ENCODE measurements at places on chromosomes 12 and 14.
A peak's percentile ranks its signal among the peaks of the same experiment; 100 is the strongest.

DNA sequence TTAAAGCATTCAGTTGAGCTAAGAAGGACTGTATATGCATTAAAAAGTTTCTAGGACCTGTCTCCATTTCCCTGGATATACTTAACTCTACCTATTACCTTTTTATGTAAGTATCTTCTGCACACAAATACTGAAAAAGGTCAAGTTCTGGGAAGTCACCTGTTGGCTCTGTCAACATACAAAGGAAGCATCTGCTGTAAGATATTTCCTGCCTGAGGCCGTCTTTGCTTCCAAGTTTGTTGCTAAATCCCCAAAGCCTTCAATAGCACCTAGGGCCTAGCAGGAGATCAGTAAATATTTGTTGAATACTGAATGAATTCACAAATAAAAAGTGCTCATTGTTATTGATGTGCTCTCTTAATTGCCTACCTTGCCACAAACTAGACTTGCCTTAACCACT is 188.4 kb downstream of the DUSP6 start:
- no peak for DNase-seq

- peak; percentile 38 for DNase-seq
Observed at GRCh38 chr12:9364224-9365176, 156.3 kb upstream of the PZP start.

DNA sequence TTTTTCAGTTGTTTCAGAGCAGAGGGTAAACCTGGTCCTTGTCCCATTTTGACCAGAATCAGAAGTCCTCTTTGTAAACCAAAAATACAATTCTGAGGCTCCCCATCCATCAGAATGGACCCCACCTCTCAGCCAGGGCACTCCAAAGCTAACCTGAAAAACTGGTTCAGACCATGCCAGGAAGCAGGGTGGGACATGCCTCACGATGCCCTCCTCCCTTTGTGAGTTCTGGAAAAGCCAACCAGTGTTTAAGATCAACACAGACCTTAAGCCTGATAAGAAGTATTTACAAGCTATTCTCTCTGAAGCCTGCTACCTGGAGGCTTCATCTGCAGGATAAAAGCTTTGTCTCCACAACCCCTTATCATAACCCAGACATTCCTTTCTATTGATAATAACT is 35.4 kb downstream of the TNFAIP2 start:
- DNase-seq: no peak

- no peak for DNase-seq
Observed at GRCh38 chr12:118319627-118320026, 53.1 kb downstream of the TAOK3 start.

DNA sequence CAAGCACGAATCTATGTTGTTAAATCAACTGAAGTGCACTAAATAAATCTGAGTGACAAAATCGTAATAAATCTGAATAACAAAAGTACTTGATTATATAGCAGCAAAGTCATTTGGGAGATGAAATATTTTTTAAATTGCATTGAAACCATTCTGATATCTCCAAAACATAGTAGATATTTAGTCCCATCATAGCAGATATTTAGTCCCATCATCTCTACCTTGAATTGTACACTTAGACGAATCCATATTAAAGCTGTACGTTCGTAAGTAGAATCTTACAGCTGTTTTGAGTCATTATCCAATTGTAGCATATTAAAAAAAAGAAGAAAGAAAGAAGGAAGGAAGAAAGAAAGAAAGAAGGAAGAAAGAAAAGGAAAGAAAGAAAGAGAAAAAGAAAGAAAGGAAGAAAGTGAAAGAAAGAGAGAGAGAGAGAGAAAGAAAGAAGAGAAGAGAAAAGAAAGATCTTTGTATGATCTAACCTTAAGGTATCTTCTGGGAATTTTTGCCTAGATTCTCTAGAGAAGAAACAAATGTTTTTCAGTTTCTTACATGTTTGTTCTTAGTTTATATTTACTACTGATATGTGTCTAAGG is 2.6 kb downstream of the DCN start:
- DNase-seq: no peak

- no peak for DNase-seq
Observed at GRCh38 chr12:131759176-131759575, 48.3 kb downstream of the SFSWAP start.

DNA sequence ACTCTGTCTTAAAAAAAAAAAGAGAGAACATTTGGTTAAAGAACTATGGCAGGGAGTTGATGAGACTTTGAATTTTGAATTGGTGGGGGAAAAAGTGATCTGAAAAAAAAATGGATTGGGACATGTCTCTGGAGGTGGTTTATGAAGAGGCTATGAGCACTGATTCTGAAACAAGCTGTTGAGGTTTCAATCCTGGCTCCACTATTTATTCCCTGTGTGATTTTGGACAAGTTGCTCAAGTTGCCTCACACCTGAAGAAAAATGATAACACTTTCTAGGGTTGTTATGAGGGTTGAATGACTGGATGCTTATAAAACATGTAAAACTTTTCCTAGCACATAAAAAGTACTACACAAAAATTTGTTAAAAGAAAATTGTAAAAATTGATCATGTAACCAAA is 1.8 kb upstream of the ANO6 start:
- no peak for DNase-seq

DNA sequence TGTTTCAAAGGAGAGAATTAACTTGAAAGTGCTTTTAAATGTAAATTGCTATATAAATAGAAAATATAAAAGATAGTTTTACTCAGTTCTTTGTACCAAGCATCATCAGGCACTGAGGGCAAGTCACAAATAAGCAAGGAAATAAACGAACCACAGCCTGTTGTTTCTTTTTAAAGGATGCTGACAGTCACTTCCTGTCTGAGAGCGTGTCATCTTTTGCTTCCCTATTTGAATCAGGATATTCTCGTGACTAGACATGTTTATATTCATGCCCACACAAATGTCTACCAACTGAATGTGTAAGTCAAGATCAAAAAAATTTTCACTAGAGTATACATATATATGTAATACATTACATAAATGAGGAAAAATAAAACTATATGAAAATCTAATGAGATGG is 31.4 kb upstream of the SLC2A13 start:
- DNase-seq: no peak

DNA sequence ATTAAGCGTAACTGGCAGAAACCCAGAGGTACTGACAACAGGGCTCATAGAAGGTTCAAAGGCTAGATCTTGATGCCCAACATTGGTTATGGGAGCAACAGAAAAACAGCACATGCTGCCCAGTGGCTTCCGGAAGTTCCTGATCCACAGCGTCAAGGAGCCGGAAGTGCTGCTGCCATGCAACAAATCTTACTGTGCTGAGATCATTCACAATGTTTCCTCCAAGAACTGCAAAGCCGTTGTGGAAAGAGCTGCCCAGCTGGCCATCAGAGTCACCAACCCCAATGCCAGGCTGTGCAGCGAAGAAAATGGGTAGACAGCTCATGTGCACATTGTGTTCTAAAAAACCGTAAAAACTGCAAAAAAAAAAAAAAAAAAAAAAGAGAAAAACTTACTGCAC is 192.3 kb downstream of the MON2 start:
- DNase-seq: no peak

DNA sequence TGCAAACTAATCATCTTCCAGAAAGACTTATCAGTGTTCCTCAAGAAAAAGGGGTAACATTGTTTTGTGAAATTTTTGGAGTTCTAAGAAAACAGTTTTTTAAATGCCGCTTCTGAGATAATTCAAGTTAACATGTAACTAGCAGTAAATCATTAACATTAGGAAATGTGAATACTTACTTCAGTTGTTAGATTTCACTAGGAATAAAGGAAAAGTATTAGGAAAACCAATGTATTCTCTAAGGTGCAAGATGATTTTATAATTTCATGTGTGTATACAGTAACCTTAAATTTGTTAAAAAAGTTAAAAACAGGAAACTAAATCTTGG is 36.8 kb downstream of the PAPOLA start:
- DNase-seq: no peak

DNA sequence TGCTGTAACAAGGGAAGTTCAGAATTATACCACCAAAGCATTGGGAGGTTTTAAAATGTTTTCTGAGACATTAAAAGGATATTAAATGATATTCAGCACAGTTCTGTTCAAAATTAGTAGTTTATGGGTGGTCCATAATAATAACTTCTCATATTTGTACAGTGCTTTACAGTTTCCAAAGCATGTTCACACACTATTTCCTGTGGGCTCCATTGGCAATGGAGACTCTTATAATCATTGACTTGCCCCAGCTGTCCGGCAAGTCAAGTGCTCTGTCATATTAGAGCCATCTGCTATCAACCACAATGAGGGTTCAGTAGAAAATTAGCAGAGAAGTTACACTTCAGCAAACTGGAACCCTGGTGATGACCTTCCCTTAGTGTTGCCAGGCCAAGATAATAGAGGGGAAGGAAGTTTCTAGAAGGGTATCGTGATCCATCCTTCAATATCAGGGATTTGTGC is 526.6 kb upstream of the CCDC196 start:
- no peak for DNase-seq

- DNase-seq: no peak
Observed at GRCh38 chr12:65764325-65764724, 60.0 kb upstream of the HMGA2 start.

- DNase-seq: no peak
Observed at GRCh38 chr14:52363041-52363704, 49.1 kb downstream of the PTGER2 start.

DNA sequence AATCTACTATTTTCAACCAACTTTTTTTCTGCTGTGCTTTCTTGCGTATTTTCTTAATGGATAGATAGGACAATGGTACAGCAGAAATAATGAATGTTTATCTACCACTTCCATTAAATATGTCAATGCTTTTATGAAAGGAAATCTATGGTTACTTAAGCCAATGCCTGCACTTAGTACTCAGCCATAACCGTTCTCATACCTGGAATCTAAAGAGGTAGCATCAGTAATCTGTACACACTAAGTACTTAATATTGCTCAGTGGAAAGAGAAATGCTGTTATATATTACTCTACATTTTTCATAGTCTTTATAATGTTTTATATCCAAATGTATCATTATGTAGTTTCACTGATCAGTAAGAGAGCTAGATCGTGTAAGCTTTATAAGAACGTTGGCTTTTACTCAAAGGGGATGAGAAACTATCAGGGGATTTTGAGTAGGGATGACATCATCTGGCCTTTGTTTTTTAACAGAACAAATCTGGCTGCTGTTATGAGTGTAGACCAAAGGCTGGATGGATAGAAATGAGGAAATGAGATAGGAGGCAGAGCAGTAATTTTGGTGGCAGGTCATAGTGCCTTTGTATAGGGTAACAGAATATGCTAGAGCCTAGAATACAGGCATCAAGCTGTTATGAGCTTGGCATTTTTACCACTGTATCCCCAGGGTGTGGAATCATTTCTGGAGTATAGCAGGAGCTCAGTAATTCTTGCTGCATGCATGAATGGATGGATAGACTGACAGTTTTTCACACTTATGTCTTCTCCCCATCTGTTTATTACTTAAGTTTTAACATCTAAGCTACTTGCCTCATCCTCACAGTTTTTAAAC is 34.0 kb downstream of the ALG10B start:
- DNase-seq: no peak

- no peak for DNase-seq
Observed at GRCh38 chr12:7303230-7303629, 642 bp upstream of the ACSM4 start.

DNA sequence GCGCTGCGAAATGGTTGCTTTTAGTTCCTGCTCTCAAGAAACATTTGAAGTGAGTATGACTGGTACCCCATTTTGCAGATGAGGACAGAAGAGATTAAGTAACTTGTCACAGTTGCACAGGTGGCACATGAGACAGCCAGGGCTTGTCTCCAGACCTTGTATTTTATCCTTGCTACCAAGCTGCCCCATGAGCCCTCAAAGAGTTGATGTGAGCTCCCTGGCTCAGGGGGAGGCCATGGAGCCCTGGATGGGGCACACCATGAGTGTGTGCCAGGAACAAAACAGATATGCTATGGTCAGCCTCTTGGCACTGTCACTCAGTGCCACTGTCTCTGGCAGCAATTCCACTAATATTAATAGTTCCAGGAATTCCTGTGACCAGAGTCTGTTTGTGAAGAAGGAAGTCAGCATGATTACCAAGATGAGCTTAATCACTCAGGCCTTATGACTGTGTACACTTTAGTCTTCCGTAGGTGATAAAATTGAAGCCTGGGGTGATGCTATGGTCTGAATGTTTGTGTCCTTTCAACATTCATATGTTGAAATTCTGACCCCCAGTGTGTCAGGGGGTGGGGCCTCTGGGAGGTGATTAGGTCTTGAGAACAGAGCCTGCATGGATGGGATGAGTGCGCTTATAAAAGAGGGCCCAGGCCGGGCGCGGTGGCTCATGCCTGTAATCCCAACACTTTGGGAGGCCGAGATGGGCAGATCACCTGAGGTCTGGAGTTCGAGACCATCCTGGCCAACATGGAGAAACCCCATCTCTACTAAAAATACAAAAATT is 806.8 kb downstream of the AACS start:
- no peak for DNase-seq

DNA sequence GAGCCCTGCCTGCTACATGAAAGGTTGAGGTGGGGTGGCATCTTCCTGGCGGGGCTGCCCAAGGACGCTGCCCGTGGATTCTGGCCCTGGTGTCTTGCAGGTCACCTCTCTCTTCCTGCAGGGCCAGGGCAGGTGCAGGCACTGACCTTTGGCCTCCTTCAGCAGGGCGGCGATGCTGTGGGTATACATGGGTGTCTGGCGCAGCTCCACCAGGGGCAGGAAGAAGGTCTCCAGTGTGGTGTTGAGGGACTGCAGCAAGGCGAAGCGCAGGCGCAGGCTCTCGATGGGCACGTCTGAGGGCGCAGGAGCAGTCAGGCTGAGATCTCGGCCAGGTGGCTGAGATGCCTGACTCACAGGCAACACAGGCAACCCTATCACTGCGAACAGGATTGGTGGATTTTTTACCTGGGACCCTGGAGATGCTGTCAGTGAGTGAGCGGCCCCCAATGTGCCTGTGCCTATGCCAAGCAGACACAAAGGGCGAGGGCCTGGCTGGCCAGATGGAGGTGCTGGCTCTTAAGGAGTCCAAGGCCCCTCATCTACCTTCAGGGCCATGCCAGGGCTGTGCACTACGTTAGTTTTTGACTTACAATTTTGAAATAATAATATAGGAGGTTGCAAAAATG is 45.7 kb downstream of the TRAFD1 start:
- no peak for DNase-seq

DNA sequence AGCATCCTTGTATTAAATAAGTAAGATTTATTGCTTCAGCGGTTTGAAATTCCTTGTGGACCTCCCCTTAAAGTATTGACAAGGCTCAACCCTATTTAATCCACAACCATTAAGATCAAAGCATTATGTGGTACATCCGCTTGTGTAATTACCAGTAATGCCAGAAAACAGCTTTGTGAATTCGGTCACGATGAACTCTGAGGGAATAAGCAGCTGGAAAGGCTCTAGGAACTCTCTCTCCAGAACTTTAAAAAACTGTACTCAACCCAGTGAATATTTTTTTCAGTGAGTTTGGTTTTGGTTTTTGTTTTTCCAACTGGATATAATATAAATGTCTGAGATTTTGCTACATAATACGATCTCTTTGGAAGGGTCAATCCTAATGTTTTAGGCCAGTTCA is 49.3 kb upstream of the DIO2 start:
- no peak for DNase-seq

GRCh38 chr12:401235-402028 is at the start of gene CCDC77:
TSS of gene CCDC77 (plus strand) at chr12:401644. CDS start at chr12:409384, 7,740 bp downstream.
- peak; percentile 40 for DNase-seq

GRCh38 chr12:68280240-68280639 is 26.8 kb upstream of the IL22 start:
- DNase-seq: no peak
